Activated T-helper 1 cell treated with anti-CD3 and anti-CD28 coated beads, Interleukin-12 subunit alpha, Interleukin-12 subunit beta, Interleukin-2, Interleukin-4 antibody, amounts not matched to agents 30 ng/mL and 10 ng/mL and 1 ng/mL, durations not matched to agents 14 hours and 24 hours and 36 hours (primary cell): ENCODE measurements at places on chromosomes 12 and 14.

GRCh38 chr12:97404093-97404492 is 58.5 kb upstream of the RMST start:
- no peak overlapping the region for H3K4me3 ChIP-seq
- DNase-seq: no peak
- no peaks in the 10 kb centered on the region for H3K27me3 ChIP-seq
- H3K36me3 ChIP-seq: no peaks in the 10 kb centered on the region

- no peak for DNase-seq
- no peaks in the 10 kb centered on the region for H3K4me1 ChIP-seq
- no peak overlapping the region for H3K4me3 ChIP-seq
- no peak overlapping the region for H3K27ac ChIP-seq
Measured at GRCh38 chr14:53542732-53543131, 389.6 kb upstream of the DDHD1 start.

DNA sequence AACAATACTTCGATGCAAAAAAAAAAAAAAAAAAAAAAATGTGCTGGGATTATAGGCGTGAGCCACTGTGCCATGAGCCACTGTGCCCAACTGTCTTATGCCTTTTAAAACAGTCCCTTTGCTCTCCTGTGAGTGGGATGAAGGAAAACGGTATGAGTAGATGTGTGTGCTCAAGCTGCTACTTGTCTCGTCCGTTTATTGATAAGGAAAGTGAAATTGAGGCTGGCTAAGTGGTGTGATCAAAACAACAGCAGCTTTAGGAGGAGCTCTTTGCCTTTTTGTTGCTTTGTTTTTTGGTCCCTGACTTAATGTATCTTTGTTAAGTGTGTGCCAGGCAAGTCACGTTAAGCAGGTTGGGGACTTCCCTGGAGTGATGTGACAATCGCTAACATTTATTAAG is 275.9 kb downstream of the TMEM132C start:
- H3K4me3 ChIP-seq: no peak overlapping the region
- no peak for DNase-seq
- no peak overlapping the region for H3K27ac ChIP-seq
- H3K36me3 ChIP-seq: no peaks in the 10 kb centered on the region
- no peaks in the 10 kb centered on the region for H3K27me3 ChIP-seq
- H3K4me1 ChIP-seq: no peaks in the 10 kb centered on the region

- no peak overlapping the region for H3K27ac ChIP-seq
- DNase-seq: no peak
- H3K4me3 ChIP-seq: no peak overlapping the region
- H3K4me1 ChIP-seq: peaks cover 20% of the 10 kb centered on the region
Measured at GRCh38 chr12:53328043-53328435, 6.6 kb upstream of the AAAS start.
